ENCODE measurements at places on chromosomes 3 and 15.

DNA sequence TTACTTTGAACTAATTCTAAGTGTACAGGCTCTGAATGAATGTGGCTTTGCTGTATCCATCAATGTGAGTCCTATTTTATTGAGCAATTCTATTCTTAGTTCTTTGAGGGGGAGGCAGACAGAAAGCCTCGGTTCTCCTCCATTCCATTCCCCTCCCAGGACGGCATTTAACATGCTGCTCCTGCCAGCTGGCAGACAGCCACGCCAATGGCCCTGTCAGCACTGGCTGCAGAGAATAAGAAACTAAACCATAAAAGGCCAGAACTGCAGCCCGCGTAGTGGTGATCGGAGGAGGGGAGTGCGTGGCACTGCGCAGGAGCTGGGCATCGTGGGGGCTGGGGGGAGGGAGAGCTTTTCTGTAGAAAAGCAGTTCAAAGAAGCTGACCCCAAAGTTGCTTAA lies 76.0 kb upstream of the HACD2 start:
- DNase-seq, result no peak

GRCh38 chr3:185527364-185527763 lies 25.0 kb downstream of the LIPH start:
- DNase-seq, result no peak

DNA sequence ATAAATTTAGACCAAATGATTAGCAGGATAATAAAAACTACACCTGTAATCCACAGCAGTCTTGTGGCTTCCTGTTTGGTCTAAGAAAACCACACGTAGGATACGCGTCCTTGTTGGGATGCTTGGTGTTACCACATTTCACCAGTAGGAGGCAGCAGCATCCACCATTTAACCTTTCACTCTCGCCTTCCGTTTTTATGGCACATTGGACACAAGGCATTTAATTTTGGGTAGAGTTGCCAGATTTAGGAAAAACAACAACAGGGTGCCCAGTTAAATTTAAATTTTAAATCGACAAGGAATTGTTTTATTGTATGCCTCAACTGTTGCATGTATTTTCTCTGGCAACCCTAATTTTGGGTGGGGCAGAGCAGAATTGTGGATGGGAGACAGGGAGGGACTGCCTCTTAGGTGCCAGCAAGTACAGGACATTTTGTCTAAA lies 6.3 kb downstream of the LRRC31 start:
- DNase-seq, result no peak

- no peak for DNase-seq
Measured at GRCh38 chr15:37586976-37587375, 347.5 kb upstream of the TMCO5A start.

DNA sequence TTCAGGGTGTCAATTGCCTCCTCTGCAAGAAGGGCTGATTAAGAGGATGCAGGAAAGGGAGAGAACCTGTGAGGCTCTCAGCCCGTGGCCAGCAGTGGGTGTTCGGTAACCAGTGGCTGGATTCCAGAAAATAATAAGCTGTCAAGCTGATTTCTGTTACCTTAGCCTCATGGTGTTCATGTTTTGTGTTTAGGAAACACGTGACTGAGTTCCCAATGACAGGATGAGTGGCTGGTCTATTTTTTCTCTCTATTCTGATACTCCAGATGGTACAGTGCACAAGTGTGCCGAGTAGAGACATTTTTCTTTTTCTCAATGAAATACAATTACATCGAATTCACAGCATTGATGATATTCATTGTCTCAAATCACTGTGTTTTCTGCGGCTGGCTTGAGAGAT lies 43.6 kb downstream of the EDEM1 start:
- no peak for DNase-seq
